Stimulated activated CD8-positive, alpha-beta memory T cell treated with anti-CD3 and anti-CD28 coated beads, Interleukin-15, amount 100 ng/mL, for 4 hours (primary cell): ENCODE measurements at places on chromosomes 5 and 9.

DNA sequence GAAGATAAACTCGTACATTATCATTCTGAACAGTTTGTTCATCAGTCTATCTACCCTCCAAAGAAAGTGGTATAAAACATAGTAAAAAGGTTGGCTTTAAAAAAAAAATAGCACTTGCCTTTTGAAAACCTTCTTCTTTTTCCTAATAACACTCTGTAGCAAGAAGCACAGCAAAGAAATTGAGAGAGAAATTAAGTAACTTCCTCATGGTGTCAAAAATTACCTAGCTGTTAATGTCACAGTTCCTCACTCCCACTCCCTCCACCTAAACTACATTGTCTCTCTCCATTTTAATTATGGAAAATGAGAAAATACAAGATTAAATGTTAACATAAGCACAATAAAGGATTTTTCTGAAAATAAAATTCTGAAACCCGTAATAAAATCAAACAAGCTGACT is 72.2 kb downstream of the CERT1 start:
- DNase-seq: no peak

DNA sequence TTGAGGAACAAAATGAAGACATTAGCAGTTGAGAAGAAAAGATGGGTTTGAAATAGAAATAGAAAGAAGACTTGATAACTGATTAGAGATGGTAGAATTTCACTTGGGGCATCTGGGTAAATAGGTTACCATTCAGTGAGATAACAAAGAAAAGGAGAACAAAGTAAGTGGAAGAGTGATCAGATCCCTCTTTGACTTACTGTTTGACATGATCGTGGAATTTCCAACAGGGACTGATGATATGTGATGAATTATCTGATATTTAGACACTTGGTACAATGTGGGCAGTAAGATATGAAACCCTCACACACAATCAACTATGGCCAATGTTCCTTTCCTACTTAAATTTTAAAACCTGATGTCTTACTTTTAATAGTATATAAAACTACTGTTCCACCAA is 70.1 kb upstream of the STARD4 start:
- DNase-seq: no peak

GRCh38 chr9:34493972-34494535 is 28.7 kb downstream of the ENHO start:
- DNase-seq: no peak

GRCh38 chr9:102950346-102950745 is 44.8 kb upstream of the CYLC2 start:
- DNase-seq: no peak

DNA sequence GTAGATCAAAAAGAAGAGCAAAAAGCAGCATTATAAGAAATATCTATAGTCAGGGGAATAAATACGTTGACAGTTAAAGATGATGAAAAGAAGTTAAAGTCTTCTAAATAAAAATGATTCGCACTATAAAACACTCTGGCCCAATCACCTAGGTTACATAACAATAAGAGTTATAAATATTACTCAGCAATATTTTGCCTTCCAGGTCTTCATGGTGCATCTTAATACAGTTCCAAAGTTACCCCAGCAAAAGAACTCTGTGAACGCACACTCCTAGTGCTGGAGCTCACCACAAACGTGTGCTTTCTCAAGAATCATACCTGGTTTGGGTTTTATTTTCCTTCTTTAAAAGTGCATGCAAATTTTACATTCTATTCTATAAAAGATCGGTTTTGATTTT is 44.7 kb downstream of the EPB41L4A start:
- DNase-seq: no peak

DNA sequence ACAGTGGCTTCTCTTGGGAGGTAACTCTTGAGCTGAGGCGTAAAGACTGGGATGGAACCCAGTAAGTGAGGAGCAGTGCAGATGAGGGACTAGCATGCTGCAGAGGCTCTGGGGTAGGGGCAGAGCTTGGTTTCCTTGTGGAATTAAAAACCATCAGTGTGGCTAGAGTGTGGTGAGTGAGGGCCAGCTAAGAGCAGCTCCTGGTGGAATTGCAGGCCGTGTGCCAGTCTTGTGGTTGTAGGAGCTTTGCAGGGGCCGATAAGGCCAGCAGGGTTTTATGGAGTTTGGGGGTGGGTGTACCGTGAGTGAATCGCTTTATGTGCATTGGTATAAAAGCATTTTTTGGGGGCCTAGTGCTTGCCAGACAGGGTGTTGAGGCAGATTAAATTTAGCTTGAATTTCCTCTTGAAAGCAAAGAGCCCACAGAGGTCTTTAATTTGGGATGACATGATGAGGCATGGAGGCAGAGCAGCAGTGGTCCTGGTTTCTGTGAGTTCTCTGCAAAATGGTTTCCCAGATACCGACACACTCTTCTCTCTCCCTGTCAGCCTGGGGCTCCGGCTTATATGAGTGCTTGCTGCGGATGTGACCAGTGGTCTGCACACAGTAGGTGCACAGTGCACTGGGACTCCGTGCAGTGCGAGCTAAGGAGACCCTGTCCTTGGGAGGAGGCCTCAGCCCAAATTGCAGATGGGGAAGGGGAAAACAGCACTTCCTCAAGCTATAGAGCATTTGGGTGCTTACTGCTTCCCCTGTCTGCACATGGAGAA is 176.4 kb upstream of the PITX1 start:
- DNase-seq: no peak

- no peak for DNase-seq
Measured at GRCh38 chr5:159777049-159777660, 139.1 kb upstream of the ADRA1B start.

- DNase-seq: peak; percentile 18
Measured at GRCh38 chr5:168291342-168291963, at the start of gene WWC1. WWC1 (plus strand) TSS chr5:168291645; CDS start chr5:168292153, 508 bp downstream.

DNA sequence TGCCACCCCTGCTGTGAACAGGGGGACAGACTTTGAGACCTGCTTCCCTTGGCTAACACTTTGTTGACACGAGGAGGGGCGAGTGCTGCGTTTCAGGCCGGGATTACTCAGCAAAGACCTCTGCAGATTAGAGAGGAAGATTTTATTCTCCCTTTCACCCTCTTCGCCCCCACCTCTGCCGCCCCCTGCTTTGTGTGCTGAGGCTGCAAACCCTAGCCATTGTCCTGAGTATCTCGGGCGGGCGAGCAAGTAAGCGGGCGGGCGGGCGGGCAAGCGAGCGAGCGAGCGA is 6.0 kb downstream of the ISL1 start:
- DNase-seq: no peak

- DNase-seq: no peak
Measured at GRCh38 chr5:5752844-5753243, 330.4 kb downstream of the ICE1 start.

GRCh38 chr9:135474915-135475314 is 4.7 kb upstream of the PPP1R26 start:
- DNase-seq: no peak

DNA sequence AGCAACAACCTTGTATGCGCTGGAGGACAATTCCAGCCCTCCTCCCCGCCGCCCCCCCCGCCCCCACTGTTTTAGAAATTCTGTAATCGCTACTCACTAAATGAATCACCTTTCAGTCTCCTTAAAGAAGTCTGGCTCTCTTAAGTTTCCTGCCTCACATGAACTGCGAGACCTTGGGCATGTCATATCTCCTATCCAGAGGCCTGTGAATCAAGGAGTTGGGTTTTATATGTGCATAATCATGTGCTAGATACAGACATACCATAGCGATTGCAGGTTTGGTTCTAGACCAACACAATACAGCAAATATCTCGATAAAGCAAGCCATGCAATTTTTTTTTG is 337 bp upstream of the DMAC1 start:
- DNase-seq: no peak

GRCh38 chr5:62547945-62548630 is 30.5 kb upstream of the LRRC70 start:
- no peak for DNase-seq

- DNase-seq: no peak
Measured at GRCh38 chr9:121888438-121888775, 204.7 kb downstream of the TTLL11 start.

DNA sequence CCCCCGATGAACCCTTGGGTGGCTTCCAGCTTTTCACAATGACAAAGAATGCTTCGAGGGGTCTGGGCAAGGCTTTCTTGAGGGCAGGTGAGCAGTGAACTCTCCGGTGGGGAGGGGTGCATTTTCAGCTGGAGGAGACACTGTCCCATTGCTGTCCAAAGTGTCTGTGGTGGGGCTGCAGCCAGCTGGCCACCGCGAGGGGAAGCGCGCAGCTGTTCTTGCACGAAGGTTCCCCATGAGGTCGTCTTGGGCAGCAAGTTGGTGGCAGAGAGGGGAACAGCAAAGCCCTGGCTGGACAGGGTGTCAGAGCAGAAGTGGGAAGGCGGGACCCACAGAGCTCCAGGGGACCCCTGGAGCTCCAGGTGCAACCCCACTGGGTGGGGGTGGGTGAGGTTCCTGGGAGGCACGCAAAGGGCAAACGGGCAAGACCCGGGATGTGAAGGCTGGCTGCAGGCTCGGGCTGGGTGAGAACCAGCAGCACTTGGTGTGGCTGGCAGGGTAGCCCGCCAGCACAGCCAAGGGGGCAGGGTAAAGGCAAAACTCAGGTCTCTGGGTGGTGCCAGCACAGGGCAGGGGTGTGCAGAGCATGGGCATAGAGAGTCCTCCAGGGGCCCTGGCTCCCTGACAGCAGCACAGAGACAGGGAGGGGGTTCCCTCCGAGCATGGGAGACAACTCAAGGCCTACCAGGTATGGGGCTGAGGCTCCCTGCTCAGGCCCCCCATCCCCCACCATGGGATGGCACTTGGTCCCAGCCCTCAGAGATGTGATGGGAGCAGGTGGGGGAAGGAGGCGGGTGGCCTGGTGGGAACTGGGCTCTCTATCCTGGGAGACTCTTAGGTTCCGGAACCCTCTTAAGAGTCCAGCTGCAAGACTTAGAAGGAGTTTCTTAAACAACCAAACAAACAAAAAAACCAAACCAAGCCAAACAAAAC is 26.6 kb downstream of the TSPAN17 start:
- no peak for DNase-seq

DNA sequence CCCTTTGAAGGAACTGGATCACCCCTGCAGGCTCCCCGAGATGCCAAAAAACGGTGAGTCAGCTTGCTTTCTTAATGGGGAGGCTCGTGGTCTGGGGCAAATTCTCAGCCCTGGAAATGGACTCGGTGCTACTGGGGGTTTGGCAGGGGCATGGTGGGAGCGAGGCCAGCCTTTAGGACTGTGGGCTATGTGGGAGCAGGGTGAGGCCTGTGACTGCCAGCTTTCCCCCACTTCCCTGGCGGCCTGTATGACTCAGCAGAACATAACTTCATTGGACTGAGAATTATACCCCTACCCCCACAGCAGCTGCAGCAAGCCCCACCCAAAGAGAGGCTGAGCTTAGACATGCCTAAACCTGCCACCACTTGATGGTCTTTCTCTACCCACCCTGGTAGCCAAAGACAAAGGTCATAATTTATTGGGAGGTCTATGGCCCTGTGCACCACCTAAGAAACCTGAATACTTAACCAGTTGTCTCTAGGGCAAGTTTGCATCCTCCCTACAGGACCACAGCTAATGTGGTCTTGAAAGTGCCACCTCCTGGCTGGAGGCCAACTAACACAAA is 325.3 kb downstream of the TLE1 start:
- no peak for DNase-seq

GRCh38 chr5:133881576-133882388 is 86.6 kb downstream of the C5orf15 start:
- no peak for DNase-seq

DNA sequence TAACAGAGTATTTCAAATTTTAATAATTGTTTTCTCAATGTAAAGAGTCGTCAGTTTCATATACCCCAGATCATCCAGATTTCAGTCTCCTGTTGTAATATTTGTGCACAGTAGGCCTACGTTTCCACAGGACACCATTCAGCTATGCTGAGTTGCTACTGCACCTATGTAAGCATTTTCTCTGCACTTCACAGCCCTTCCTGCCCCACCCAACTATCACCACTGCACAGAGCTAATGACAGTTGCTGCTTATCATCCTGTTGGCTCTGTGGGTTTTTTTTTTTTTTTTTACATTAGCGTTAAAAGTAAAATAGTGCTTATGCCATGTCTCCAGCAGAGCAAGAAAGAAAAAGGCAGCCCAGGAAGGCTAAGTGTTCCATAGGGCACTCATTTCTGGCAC is 5.9 kb upstream of the PRKACG start:
- no peak for DNase-seq

DNA sequence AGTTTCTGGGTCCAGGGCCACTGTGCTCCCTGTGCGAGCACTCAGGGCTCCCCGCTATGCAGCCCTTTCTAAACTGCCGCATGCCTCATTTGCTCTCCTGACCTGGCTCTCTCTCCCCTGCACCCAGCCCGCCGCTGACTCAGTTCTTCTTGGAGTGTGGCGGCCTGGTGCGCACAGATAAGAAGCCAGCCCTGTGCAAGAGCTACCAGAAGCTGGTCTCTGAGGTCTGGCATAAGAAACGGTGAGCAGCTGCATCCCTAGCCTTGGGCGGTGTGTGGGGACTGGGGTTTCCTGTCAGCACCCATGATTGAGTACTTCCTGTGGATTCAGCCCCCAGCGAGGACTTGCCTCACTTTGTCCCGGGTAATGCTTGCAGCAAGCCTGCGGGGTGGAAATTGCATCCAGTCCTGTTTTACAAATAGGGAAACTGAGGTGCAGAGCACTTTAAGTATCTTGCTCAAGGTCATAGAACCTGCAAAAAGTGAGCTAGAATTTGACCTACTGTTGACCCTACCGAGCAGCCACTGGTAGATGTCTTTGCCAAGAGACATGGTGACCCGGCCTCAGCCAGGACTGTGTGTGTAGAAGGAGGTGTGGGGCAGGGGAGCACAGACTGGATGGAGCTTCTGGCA is 27.9 kb downstream of the USP20 start:
- peak; percentile 56 for DNase-seq

DNA sequence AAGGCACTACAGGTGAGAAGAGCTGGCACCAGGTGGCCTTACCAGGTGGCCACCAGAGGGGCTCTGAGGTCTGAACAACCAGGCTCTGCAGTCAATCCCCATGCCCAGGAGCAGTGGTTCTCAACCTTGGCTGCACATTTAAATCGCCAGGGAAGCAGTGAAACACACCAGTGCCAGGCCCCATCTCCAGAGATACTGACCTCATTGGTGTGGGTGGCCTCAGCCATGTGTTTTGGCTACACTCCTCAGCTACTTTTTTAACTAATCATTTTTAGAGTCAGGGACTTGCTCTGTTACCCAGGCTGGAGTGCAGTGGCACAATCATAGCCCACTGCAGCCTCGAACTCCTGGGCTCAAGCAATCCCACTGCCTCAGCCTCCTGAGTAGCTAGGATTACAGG is 56.0 kb downstream of the GABBR2 start:
- DNase-seq: no peak

DNA sequence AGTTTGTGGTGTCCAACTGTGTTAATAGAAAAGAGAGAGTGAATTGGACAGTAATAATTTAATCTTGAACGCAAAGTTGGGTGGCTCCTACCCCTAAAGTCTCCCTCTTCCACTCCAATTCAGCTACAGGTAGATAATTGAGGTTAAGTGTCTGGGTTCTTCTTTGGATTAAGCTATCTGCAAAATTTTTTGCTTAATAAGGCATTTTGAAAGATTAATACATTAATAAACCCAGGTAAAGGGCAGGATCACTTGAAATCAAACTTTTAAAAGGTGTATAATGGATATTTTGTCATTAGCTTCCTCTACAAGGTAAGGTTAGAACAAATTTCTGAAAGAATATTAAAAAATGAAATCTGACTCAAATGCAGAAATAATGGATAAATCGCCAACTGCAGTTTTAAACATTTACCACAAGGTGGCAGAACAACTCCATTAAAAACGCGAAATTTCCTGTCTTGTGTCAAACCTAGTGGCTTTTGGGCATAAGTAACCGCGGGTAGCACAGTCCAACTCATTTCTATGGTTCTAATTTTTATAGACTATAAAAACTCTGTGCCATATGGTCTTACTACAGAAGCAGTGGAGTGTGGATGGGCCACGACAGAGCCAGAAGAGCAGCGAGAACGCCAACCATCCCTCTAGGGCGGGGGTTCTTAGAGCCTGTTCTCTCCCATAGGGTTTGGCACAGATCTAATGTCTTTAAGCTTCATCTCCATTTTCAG is 276.5 kb downstream of the ARHGEF28 start:
- no peak for DNase-seq
